Stimulated activated CD4-positive, alpha-beta T cell treated with anti-CD3 and anti-CD28 coated beads, Interleukin-1b, Interleukin-23, amount 100 ng/mL, for 1 hour (primary cell): ENCODE measurements at places on chromosomes 7 and 10.

DNA sequence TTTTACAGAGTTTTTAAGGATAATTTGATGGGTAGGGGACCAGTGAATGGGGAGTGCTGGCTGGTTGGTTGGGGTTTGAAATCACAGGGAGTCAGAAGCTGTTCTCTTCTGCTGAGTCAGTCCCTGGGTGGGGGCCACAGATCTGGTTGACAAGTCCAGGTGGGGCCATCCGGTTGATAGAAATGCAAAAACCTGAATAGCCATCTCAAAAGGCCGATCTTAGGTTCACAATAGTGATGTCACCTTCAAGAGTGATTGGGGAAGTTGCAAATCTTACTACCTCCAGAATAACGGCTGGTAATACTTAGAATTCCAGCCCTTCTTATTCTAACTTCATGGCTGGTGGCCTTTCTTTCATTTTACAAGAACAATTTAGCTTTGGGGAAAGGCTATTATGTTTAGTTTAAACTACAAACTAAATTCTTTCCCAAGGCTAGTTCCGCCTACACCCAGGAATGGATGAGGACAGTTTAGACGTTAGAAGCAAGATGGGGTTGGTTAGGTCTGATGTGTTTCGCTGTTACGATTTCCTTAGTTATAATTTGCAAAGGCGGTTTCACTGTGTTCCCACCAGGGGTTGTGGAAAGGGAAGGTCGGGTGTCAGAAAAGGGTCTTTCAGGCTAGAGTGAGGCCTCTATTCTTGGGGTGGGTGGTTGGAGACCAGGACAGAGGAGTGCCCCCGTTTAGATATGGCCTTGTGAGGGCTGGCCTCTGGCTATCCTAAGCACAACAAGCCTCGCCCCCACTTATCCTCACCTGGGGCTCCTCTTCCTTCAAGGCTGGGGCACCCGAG is 27.4 kb downstream of the IFT22 start:
- no peak for DNase-seq

- no peak for DNase-seq
Observed at GRCh38 chr7:15418264-15418663, 143.6 kb downstream of the AGMO start.

DNA sequence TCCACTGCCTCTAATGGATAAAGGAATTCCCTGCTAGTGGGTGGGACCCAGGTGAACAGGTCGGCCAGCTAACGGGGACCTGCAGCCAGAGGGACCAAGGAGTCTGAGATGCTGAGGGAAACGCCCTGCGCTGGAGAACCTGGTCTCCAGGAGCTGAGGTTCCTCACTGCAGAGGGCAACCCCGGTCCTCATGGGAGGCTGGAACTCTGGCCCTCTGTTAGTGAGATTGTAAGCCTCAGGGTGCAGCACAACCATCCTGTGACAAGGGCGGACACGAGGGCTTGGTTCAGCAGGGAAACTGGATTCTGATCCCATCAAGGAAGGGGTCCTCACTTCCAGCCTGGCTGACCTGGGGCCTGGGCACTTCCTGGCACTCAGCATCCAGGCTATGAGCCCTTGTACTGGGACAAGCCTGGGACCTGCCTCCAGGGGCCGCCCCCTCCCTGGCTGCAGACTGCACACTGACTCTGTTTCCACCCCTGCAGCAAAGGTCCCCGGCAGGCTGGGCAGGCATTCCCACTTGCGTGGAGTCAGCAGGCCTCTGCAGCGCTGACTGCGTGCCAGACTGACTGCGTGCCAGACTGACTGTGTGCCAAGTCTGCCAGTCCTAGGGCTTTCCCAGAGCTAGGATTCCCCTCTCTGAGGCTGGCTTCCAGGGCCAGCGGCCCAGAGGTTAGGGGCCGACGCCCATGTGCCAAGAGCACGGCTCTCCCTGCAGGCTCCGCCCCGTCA is 143.2 kb downstream of the MAPK8 start:
- no peak for DNase-seq

DNA sequence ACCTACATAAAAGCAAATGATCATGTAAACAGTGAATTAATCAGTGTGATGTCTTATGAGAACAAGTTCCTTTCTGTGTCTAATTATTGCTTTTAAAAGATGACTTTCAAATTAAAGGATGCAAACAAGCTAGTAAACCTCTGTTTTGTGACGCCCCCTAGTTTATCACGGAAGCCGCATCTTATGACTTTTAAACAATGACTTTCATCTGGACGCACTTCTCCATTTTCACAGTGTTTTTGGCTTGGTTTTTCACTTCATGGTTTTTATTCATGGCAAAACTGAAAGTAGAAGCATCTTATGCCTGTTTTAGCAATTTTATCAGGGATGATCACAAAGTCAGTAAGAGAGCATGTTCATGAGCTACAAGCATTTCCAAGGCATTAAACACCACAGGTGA is 35.0 kb downstream of the ITGA8 start:
- no peak for DNase-seq

DNA sequence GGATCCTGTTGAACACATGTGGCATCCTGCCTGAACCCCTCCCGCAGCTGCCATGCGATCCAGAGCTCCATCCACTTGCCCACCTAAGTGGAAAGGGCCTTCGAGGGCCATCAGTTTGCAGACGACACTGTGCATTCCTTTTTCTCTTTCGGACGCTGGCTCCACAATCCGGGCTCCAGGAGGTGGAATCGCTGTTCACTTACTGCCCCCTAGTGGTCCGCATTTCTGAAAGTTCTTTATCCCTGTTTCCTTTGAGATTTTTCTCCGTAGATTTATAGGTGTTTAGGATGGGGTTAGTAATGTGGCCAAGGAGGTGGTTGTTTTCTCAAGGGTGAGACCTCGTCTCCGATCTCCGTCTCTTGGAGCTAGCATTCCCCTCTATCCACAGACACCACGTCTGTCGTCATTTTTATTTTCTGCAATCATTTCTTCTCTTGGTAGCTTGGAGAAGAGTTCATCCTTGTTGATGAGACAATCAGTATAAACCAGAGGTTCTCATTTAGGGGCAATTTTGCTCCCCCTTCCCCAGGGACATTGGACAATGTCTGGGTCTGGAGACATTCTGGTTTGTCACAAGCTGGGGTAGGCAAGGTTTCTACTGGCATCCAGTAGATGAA is 204.6 kb downstream of the ARHGAP21 start:
- DNase-seq: no peak

DNA sequence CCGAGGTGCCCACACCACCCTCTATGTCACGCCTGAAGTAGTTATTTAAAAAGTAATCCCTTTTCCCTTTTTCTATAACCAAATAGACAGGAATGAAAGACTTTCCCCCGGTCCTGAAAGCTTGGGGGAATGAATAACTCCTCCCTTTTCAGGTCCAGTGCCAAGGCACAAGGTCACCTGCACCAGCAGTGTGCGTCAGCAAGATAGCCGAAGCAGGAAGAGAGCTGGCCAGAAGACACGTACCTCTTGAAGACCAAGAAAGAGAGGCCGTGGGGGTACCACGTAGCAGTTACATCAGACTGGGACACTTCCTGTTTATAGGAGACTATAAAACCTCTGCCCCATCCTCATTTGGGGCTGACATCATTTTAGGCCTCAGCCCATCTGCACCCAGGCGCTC is 10.7 kb upstream of the AKR1B1 start:
- DNase-seq: no peak
